ENCODE measurements at places on chromosomes 12 and 14.

- peak; percentile 13 for DNase-seq
Measured at GRCh38 chr14:54197369-54197768, 199.4 kb upstream of the CDKN3 start.

DNA sequence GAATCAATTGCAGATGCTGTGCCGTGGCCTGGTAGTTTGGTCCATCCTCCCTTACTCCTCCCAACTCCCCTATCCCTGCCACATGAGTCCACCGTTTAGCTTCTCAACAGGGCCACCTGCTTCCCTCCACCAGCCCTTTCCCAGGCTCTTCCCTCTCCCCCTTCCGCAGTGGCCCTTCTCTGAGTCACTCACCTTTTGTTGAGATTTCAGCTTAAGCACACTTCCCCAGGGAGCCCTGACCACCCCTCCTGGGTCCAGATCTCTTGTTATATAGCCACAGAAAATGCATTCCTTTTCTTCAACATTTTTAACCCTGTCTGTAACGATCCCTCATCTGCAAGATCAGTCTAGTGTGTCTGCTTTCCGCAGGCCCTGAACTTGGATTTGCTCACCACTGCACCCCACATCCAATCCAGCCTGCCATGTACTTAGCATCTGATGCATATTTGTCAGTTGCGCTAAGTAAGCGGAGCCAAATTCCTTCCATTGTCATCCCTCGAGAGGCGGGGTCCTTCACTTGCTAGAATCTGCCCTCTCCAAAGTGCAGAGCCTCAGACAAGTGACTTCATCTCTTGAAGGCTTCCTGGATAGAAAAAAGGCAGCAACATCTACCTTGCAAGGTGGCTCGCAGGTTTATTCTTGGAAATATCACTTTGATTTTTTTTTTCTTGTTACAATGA is 41.1 kb downstream of the TMEM63C start:
- no peak for DNase-seq

DNA sequence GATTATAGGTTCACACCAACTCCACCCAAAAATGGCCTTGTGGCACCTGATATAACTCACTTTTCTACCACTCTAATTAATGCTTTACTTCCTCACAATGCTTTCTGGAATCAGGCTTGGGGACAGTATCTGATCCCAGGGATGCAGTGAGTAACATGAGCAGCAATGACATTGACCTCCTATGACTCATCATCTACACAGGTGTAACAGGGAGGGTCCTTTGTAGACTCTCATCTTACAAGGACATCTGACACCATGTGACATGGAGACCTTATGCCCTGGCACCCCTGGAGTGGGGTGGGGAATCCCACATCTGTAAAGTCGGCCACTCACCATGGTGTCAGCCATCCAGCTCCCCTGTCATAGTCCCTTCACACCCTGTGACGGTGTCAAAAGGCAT is 586.4 kb downstream of the MED13L start:
- DNase-seq = peak; percentile 27

GRCh38 chr12:85662207-85662602 is 174.0 kb downstream of the RASSF9 start:
- no peak for DNase-seq

- peak; percentile 51 for DNase-seq
Measured at GRCh38 chr14:61553730-61554641, 141.3 kb upstream of the HIF1A start.

GRCh38 chr14:90617961-90618360 is 198.3 kb downstream of the TTC7B start:
- DNase-seq = no peak

- no peak for DNase-seq
Measured at GRCh38 chr14:91115986-91116770, 2.3 kb downstream of the DGLUCY start.

Data from hepatocyte (in vitro differentiated cells).